Sciatic nerve (tissue), 2 donors: ENCODE measurements at places on chromosomes 16 and 17. TPM values are rescaled to one million over a fixed set of nuclear protein-coding genes. Genes with fewer than 3 reads are reported as not detected.
A peak's percentile ranks its signal among the peaks of the same experiment; 100 is the strongest.

GRCh38 chr17:75849724-75850123, 5.4 kb downstream of the WBP2 start:
- DNase-seq, result no peak

GRCh38 chr16:87487361-87487924, 5.4 kb downstream of the ZCCHC14 start:
- no peak for DNase-seq

B3GNT9 gene
- 13.9 TPM for total RNA-seq

GRCh38 chr16:67055712-67056487, 27.0 kb downstream of the CBFB start:
- no peak for DNase-seq

- DNase-seq, result peak; percentile 38
Measured at GRCh38 chr17:74133740-74134139, 69.7 kb upstream of the RPL38 start.

SEPTIN1 gene
- total RNA-seq, result 7.2 TPM

GRCh38 chr16:397135-397661, at the start of gene NME4:
NME4 (plus strand) TSS chr16:397199; CDS start chr16:397223, 24 bp downstream.
- no peak for DNase-seq

GRCh38 chr17:83191388-83192160, 112.2 kb downstream of the METRNL start:
- DNase-seq, result peak; percentile 56

CEMP1 gene
- total RNA-seq, result not detected

CCL16 gene
- 1.1 TPM for total RNA-seq

C16orf78 gene
- total RNA-seq, result not detected

- no peak for DNase-seq
Measured at GRCh38 chr17:17947966-17948365, 24.2 kb downstream of the TOM1L2 start.

ACE gene
- total RNA-seq, result 14.0 TPM

DNA sequence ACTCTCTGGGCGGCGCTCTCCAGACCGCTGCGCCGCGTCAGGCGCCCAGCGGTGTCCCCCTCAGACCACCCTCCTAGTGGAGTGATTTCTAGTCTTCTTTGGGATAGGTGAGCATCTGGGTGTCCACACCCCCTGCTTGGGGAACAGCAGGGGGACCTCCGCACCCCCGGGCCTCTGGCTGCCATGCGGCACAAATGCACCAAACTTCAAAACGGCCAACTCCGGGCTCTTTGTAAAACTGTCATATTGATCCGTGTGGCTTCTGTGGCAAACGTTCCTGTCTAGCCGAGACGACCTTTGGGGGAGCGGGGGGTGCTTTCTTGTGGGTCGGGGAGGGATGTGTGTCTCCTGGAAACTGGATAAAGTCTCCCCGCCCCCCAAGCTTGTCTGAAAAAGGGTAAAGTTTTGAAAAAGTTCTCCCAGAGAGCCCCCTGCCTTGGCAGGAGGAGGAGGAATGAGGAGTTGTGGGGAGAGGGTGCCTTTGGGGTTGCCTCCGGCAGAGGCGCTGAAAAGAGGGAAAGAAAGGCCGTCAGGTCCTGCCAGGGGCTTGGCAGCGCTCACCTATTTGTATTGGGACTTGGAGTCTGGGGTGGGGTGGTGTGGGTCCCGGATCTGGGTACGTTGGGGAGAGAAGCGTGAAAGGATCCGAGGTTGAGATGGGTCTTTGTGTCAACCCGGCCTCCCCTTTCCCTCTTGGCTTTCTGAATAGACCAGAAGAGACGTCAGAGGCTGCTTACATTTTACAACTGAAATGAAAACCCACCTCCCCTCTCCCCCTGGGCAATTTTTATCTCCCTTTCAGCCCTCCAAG, 2.2 kb upstream of the CHD3 start:
- peak; percentile 75 for DNase-seq

- no peak for DNase-seq
Measured at GRCh38 chr17:74049167-74049966, 154.1 kb upstream of the RPL38 start.

- no peak for DNase-seq
Measured at GRCh38 chr16:4111748-4112696, 4.2 kb downstream of the ADCY9 start.

TP53TG3C gene
- not detected for total RNA-seq

DNA sequence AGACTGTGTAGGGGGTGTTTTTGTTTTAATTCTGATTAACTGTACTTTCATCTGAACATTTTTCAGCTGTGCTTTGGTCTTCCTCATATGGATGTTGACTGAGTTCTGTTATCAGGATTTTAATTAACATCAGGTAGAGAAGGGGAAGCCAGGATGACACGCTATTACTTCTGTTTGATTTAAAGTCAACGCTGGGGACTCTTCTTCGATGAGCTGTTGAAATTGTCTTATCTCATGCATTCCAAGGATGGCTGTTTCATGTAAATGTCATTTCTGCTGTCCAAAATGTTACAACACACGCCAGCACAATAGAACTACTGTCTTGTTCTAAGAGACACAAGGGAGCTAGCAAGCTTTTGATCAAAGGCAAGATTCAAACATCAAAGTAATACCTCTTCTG, 263.3 kb upstream of the CDH5 start:
- DNase-seq, result no peak

GRCh38 chr17:47707056-47707804, 13.3 kb downstream of the TBKBP1 start:
- no peak for DNase-seq

GRCh38 chr17:59230764-59231163, 10.5 kb downstream of the GDPD1 start:
- DNase-seq, result no peak

- DNase-seq, result peak; percentile 87
Measured at GRCh38 chr16:84836234-84836647, 16.5 kb downstream of the CRISPLD2 start.

DNA sequence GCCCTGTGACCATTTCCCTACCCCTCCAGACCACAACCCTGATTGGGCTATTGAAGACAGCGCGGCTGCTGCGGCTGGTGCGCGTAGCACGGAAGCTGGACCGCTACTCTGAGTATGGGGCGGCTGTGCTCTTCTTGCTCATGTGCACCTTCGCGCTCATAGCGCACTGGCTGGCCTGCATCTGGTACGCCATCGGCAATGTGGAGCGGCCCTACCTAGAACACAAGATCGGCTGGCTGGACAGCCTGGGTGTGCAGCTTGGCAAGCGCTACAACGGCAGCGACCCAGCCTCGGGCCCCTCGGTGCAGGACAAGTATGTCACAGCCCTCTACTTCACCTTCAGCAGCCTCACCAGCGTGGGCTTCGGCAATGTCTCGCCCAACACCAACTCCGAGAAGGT, 12.5 kb downstream of the KCNH6 start:
- no peak for DNase-seq

GRCh38 chr17:81110488-81111040, 54.7 kb upstream of the PVALEF start:
- no peak for DNase-seq

DNA sequence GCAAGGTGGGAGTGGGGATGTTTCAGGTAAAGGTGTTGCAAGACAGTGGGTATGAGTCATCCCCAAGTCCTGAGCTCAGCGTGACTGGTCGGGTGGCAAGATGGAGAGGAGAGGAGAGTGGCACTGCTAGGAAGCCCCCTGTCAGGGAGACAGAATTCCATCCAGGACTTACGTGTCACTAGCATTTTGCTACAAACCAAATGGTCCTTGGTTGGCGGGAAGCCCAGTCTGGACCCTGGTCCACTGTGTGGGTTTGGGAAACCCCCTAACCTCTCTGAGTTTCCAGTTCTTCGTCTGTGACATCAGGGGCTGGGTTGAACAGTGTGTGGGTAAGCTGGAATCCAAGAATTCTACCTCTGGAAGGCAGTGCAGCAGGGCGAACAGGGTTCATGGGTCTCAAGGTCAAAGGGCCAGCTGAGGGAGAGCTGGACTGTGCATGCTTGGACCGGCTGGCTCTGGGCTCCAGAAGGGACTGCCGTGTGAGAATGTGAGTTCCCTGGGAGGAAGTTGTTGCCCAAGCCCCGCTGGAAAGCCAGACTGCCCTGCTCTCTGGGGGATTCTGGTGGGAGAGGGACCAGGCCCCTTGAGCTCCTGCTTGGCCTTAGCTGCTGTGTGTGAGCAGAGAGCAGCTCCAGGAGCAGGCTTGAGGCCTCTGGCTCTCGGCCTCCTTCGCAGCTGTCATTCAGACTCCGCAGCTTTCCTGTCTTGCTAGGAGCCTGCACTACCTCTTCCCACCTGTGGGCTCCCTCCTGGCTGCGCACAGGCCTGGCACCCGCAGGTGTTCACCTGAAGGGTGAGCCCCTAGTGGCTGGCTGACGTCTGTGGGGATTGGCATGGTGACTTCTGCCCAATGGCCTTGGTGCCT, 84.6 kb downstream of the NT5M start:
- no peak for DNase-seq

DNA sequence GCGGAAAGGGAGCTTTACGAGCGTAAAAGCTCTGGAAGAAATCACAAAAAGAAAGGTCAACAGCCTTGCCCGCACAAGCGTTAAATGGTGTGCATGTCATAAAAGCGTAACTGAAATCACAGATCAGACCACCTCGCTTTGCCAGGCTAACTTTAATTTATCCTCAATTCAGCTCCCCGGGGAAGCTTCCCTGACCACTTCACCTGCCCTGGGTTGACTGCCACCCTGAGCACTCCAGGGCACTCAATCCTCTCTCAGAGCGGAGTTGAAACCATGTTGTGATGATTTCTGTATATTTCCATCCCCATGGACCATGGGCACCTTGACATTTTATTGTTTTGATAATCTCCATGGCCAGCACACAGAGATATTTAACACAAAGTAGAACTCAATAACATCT, 16.1 kb upstream of the NAGS start:
- DNase-seq, result no peak
